ENCODE measurements at places on chromosomes 16 and 17.

GRCh38 chr16:79845033-79845733, 244.6 kb upstream of the MAF start:
- DNase-seq: no peak

DNA sequence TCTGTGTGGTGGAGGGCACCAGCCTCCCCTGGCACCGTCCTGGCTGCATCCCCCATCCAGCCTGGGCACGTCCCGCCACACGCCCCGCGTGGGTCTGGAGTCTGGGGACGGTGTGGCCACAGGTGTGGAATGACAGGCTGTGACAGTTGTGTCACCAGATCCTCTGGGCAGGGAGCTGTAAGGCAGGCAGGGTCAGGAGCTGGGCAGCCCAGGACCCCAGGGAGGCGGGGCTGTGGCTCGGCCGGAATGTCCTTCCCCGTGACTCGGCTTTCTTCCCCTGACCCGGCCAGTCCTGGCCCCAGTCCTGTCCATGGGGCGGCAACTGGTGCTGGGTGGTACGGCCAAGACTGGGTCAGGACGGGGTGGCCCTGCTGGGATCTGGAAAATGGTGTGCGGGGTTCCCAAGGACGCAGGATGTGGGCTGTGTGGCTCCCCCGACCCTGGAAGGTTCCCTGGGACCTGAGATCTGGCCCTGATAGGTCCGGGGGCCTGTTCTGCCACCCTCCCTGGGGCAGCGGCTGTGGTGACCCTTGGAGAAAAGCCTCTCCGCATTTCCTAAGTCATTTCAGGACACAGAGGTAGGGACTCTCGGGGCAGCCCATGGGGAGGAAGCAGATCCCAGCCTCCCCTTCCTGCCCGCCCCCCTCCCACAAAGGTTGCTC, 3.3 kb upstream of the SLC16A3 start:
- DNase-seq: no peak

DNA sequence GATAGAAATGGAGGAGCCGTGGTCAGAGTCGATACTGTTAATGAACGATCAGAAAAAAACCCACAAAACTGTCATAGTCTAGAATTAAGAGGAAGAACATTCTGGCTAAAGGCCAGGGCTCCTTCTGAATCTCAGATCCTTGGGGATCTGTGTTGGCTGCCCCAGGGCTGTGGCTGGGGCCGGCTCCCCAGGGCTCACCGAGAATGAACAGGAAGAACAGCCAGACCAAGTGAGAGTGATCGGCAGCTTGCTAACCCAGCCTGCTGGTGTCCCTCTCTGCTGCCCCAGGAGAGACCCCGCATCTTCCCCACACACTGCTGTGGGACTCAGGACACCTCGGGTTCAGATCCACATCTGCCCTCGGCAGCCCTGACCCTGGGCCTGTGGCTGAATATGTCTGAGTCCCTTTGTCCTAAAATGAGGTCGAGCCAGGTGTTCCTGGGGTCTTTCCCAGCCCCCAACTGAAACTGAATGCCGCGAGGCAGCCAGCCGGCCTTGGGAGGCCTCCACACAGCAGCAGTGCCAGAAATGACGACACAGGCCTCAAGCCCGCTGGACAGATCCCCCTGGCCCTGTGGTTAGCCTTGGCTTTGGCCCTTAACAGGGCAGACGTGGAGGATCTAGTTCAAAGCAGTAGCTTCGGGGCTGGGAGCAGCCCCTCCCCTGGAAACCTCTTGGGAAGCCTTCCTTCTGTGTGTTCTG, 23.9 kb upstream of the CLEC18A start:
- DNase-seq: no peak

DNA sequence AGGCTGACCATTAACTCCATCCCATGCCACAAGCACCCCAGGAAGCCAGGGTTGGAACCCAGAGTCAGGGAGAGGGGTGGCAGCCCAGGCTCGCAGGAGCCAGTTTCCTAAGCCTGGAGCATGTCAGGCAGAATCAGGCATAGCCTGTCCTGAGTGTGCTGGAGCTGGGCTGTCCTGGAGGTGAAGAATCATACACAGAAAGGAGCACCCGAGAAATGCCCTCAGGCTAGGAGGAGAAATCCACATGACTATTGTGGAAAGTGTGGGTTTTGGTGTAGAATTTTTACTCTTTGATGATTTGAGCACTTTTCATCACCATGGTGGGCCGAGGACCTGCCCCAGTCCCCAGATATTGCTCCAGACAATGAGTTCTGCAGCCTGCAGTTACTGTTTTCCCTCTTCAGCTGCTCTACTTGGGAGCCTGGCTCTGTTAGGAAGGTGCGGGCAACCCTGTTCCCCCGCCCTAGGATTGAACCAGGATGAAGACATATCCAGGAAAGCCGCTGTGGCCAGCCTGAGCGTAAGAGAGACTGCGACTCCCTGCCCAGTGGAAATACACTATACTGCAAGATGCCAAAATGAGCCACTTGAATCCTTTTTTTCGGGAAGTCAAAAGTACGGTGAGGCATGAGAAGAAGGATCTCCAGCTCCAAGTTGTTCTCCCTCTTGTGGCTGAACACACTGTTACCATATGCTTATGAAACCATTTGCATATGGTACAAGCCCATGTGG, 29.0 kb upstream of the HEATR6 start:
- no peak for DNase-seq

DNA sequence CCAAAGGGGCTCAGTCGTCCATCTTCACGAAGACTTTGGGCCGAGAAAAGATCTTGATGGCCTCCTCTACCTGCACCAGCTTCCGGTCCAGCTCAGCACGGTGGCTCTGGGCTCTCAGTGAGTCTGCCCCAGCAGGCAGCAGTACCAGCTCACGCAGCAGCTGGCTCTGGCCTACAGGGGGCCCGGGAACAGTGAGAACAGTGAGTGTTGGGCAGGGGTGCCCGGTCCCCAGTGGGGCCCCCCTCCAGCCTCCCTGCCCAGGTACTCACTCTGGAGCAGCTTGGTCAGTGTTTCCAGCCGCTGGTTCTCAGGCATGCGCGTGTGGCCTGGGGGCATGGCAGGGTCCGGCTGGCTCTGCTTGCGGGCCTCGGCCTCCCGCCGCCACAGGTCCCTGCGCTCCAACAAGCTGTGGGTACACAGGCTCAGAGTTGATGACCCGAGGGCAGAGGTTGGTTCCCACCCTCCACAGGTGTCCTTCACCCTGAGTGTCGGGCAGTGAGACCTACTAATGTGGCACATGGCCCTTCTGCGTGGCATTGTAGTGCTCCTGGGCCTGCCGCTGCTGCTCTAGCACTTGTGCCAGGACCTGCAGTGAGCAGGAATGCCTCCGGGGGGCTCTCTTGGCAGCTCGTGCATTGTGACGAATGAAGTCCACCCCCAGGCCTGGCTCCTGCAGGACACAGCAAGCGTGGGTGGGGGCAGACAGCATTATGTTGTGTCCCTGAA, 2.6 kb downstream of the PARD6A start:
- DNase-seq: no peak

Data from GOT3 (cell line).